ENCODE measurements at places on chromosomes 5 and 9.

DNA sequence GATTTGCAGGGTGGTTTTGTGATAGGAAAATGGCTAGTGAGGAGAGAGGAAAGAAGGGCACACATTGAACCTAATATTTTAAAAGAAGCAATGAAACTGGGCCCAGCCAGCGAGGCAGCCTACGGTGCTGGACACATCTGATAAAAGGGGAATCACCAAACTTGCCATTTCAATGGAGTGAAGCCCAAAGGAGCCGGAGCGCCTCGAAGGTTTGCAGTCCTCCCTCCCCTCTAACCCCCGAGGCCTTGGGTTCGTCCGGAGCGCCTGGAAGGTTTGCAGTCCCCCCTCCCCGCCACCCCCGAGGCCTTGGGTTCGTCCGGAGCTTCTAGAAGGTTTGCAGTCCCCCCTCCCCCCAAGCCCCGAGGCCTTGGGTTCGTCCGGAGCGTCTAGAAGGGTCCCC lies 132.6 kb downstream of the TENT4A start:
- no peak for DNase-seq

DNA sequence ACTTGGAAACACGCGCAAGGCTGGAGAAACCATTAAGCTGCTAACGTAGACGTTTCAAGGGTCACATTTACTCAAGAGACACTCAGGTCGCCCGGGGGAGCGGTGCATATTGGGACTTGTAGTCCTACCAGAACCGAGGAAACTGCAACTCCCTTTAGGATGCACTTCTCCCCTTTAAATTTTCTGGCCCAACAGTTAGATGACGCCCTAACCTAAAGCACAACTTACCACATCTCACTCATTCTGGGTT lies 384 bp upstream of the DMXL1 start:
- peak; percentile 88 for DNase-seq

- no peak for DNase-seq
Observed at GRCh38 chr9:6247266-6247665, 31.7 kb downstream of the IL33 start.

- no peak for DNase-seq
Observed at GRCh38 chr9:132181796-132182313, 20.0 kb downstream of the NTNG2 start.

- no peak for DNase-seq
Observed at GRCh38 chr5:174559141-174559540, 165.2 kb upstream of the MSX2 start.

DNA sequence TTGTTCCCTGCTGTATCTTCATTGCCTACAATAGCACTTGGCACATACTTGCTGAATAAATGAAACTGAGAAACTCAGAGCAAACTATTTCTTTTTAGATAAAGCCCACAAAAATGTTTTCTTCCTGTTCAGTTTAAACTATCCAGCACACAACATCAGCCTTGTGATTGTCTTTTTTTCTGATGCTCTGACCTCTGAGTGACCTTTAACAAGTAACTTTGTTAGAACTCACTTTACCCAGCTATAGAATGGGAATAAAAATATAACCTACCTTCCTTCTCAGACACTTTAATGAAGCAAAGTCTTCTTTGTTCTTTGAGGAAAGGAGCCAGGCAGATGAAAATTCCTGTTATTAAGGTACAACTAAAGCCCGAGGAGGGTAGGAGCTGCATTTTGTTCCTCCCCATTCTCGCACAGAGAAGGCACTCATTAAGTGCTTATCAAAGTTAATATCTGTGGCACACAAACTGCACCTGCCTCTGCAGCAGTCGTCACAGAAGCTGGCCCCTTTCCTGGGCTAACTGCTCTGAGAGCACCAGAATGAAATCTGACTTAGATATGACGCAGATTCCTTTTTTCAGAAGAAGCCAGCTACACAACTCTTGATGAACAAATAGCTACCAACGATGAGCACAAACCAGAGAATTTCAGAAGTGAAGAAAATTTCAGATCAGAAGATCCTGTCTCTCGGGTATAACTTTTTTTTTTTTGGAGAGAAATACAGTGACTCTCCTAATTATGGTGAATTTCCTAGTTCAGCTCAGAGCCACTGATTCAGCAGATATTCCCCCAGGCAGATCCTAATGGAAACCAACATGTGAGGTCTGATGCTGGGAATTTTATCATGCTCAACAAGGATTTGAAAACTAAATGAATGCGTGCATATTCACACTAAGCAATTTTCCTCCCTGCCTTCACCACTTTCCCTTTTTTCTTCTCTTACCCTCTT lies 31.0 kb upstream of the NR3C1 start:
- peak; percentile 36 for DNase-seq

DNA sequence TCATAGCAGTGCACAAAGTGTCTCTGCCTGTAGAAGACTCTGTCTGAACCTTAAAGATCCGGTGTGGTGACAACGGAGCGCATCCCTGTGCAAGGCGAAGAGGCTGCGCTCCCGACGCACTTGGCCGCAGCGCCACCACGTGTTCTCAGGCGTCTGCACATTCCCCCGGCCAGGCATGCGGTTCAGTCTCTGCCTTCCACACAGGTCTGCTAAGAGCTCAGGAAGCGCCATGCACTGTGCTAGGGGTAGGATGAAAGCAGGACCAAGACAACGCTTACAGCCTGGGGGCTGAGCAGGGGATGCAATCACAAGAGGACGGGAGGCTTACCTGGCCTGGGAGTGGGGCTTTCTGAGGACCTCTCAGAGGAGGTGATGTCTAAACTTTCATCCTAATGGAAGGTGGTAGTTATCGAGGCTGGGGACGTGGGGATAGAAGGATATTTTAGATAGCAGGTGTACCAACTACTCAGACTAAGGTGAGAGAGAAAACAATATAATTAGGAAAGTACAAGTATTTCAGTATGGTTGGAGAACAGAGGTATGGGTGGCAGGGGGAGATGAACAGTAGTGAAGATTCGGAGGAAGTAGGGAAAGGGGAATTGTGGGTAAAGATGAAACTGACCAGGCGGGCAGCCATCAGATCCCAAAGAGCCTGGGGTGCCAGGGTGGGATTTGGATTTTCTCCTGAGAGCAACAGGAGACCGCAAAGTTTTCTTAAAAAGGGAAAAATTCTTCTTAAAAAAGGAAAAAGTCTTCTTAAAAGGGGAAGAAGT lies 13.3 kb downstream of the CAPSL start:
- peak; percentile 82 for DNase-seq

- no peak for DNase-seq
Observed at GRCh38 chr9:90953200-90953599, 151.6 kb downstream of the SYK start.

GRCh38 chr9:133121915-133122550 lies 993 bp upstream of the RALGDS start:
- no peak for DNase-seq

- DNase-seq = no peak
Observed at GRCh38 chr9:88684046-88684445, 149.1 kb downstream of the NXNL2 start.

DNA sequence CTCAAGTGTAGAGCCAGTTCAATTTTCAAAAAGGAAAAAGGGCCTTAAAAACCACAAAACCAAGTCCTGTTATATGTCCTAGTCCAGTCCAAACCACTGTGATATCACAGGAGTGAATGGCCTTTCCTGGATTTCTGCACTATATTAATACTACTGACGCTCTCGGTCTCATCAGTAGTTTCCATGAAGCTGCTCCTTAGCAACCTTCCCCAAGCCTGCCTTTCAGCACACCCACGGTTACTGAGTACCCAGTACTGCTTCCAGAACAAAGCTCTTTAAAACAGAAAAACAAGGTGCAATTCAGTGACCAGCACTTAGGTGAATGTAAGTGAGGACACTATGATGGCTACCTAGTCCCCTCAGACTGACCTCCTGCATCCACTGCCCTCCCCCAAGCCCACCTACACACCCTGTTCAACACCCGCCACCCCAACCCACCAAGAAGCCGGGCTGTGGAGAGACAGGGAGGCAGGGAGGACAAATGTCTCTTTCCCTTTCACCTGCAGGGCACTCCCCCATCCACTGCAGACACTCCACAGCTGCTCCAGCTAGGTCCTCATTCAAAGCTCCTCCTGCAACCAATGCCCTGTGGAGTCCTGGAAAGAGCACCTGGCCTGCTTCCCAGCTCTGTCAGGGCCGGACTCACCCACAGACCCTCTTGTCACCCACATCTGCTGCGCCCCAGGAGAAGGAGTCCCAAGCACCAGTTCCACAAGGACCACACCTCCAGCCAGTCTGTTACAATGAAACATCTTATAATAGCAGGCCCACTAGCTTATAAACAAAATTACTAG lies 25.9 kb downstream of the PSMB7 start:
- DNase-seq = no peak

DNA sequence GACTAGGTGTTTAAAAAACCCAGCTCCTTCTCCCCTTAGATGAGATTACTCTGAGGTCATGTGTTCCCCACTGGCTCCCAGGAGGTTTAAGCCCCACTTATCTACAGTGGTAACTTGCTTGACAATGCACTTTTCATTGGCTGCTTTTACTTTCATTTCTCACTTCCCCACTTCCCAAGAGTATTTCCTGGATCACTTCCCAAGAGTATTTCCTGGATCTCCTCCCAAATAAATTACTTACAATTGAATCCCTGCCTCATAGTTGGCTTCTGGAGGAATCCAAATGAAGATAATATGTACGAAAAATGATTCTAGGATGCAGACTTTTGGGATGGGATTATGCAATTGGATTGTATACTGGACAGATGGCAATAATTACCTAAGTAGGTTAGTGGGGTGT lies 47.1 kb upstream of the CHSY3 start:
- no peak for DNase-seq

DNA sequence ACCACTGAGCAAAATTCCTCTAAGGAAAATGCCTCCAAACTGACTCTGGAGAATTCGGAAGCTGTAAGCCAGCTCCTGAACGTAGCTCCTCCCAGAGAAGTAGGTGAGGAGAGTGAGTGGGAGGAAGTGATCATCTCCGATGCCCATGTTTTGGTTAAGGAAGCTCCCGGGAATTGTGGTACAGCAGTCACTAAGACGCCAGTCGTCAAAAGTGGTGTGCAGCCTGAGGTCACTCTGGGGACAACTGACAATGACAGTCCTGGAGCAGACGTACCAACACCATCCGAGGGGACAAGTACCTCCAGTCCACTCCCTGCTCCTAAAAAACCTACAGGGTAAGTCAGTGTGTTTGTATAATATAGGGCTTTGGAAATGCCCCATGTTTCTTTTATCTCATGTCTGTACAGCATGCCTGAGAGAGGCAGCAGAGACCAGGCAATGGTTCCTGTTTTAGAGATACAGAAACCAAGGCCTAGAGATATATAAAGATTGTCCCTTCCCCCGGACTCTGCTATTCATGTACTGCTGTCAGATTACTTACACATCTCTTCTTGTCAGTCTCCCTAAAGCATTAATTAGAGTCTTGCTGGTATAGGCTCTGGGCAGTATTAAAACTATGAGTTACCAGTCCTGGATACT lies 23.9 kb downstream of the HMGXB3 start:
- no peak for DNase-seq

DNA sequence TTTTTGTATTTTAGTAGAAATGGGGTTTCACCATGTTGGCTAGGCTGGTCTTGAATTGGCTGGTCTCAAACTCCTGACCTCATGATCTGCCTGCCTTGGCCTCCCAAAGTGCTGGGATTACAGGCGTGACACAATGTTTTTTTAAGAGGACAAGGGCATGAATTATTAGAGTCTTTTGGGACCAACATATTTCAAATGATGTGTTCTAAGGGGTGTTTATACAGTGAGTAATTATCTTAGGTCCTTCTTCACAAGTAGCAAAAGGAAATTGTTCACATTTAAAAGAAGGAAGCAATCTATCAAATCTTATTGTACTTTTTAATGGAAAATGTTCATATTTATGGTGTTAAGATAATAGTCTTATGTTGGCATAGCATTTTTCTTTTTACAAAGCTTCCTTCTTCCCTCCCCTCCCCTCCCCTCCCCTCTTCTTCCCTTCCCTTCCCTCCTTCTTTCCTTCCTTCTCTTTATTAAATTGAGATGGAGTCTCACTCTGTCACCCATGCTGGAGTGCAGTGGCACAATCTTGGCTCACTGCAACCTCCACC lies 6.7 kb downstream of the GNG10 start:
- no peak for DNase-seq

GRCh38 chr9:129945314-129945713 lies 97.7 kb downstream of the FNBP1 start:
- DNase-seq = no peak

GRCh38 chr5:102747386-102748166 lies 7.5 kb upstream of the PAM start:
- no peak for DNase-seq

DNA sequence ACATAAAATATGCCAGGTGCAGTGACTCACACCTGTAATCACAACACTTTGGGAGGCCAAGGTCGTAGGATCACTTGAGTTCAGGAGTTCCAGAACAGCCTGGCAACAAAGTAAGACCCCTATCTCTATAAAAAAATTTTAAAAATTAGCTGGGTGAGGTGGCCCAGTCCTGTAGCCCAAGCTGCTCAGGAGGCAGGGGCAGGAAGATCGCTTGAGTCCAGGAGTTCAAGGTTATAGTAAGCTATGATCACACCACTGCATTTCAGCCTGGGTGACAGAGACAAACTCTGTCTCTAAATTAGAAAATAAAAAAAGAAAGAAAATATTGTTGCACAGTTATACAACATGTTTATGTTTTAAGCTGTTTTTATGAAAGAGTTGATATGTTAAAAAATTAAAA lies 6.8 kb downstream of the CENPK start:
- DNase-seq = no peak

DNA sequence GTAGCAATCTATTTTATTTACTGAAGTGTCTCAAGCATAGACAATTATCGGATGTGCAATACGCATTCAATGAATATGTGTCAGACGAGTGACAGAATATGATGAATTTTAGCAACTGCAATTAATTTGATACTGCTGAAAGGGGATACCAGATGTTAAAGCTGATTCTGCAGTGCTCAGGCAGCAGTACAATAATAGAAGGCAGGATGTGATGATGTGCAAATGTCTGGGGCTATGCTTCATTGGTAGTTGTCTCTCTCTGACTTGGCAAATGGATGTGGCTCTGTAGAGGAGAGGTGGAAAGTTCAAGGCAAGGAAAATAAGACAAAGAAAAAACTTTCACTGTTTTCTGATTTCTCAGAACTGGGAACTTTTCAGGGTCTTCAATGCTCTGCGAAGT lies 721.2 kb downstream of the CDH18 start:
- no peak for DNase-seq

DNA sequence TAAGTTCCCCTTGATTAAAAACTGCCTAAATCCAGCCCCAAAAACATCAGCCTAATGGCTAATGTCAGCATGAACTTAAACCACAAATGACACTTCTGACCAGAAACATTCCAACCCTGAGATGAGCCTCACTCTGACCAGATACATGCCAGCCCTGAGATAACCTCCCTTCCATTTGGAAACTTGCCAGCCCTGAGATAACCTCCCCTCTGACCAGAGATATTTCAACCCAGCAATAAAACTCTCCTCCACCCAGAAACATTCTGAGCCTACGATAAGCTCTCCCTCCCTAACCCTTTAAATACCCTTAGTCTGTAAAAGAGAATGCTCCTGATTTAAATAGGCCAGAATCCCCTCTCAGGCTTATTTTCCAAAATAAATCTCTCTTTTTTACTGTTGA lies 1035.7 kb upstream of the NUDT12 start:
- no peak for DNase-seq

GRCh38 chr5:169796731-169797130 lies 159.7 kb downstream of the DOCK2 start:
- DNase-seq = no peak

All from stimulated activated naive CD4-positive, alpha-beta T cell treated with Interleukin-2 at 50 U/mL for 16 hours (primary cell).